ENCODE measurements at places on chromosomes 11 and 22.

GRCh38 chr11:127965939-127966668, 621.3 kb downstream of the ETS1 start:
- DNase-seq, result no peak

DNA sequence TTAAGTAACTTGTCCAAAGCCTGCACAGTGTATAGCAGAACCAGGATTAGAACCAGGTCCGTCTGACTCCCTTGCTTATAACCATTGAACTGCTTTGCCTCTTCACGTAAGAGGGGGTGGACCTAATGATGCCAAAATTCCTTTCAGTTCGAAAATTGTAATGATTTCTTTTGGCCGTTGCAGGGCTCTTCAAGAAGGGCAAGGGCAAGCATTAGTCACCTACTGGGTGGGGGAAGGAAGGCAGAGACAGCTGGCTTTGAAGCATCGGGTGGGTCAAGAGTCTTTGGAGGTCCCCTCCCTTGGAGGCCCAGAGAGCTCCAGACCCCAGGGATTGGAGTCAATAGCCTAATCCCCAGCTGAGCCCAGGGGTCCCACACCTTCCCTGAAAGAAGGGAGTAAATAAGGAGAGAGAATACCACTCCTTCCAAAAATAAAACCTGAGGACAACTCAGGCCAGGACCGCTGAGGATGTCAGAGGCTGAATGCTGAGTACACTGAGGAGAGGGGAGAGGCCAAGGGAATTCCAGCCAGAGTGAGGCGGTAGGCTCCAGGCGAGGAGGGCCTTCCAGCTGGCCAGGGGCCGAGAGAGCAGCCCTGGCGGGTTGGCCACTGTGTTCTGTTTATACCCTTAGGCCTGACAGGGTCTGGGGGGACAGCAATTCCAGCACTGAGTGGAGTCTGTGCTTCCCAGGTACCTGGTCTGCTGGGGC, 14.1 kb downstream of the CREB3L1 start:
- no peak for DNase-seq

- no peak for DNase-seq
Measured at GRCh38 chr11:78830277-78830819, 255.7 kb upstream of the NARS2 start.

- no peak for DNase-seq
Measured at GRCh38 chr11:110973401-110973980, 261.3 kb upstream of the ARHGAP20 start.

DNA sequence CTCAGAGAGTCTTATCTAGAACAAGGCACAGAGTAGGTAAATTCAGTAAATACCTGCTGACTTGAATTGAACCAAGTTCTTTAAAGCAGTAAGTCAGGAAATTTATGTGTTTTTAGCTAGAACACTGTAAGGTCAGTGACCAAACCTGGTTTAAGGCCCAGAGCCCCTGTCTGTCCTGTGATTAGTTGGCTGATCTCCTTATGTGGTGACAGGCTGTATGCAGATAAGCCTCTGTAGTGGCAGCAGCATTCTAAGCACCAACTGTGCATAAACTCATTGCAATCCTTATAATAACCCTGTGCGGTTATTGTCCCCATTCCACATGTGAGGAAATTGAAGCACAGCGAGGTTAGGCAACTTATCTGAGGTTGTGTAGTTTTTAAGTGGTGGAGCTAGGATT, 40.5 kb downstream of the FBXO7 start:
- DNase-seq, result no peak

DNA sequence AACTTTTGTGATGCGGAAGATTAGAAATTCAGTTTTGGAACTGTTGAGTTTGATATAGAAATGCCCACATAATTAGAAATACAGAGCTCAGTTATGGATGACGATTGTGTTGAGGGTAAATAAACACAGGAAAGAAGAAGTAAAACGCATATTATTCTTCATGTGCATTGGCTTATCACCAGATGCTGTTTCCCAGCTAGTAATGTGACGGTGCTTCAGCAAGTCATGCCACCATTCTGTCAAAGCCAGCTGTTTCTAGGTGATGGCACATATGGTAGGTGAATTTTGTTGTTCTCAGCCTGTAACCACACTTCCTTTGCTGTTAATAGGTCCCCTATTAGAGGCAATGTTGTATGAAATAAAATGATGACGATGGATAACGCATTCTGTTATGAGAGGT, 68.9 kb downstream of the C11orf65 start:
- DNase-seq, result no peak
